Calu3 (cell line): ENCODE measurements at places on chromosomes 6 and 20. TPM values are rescaled to one million over a fixed set of nuclear protein-coding genes. Genes with fewer than 3 reads are reported as not detected.

The SAMD3 gene
- not detected in 2 replicates for total RNA-seq

GRCh38 chr6:34696189-34696738 lies 303 bp downstream of the ILRUN start:
- peak overlapping the region; percentile 92 for H3K4me3 ChIP-seq
- peak overlapping the region; percentile 71 for H3K27ac ChIP-seq
- peaks cover 29% of the 10 kb centered on the region for H3K4me1 ChIP-seq
- DNase-seq, result no peak
- H3K27me3 ChIP-seq, result no peaks in the 10 kb centered on the region
- H3K36me3 ChIP-seq, result peaks cover 39% of the 10 kb centered on the region

The SLC17A1 gene
- total RNA-seq, result not detected in 2 replicates

- no peak for DNase-seq
- H3K4me3 ChIP-seq, result no peak overlapping the region
- H3K36me3 ChIP-seq, result no peaks in the 10 kb centered on the region
- no peak overlapping the region for H3K27ac ChIP-seq
- no peaks in the 10 kb centered on the region for H3K4me1 ChIP-seq
These were observed 58.6 kb downstream of the RPS12 start for GRCh38 chr6:132872923-132873322.

- peak; percentile 41 for DNase-seq
- H3K27me3 ChIP-seq, result no peaks in the 10 kb centered on the region
- H3K4me3 ChIP-seq, result no peak overlapping the region
These were observed 121.5 kb upstream of the FOXQ1 start for GRCh38 chr6:1190366-1190765.

The FAM50B gene
- 5.8 and 7.8 TPM in 2 replicates for total RNA-seq

The ARFGAP1 gene
- total RNA-seq, result 127 and 146 TPM in 2 replicates

DNA sequence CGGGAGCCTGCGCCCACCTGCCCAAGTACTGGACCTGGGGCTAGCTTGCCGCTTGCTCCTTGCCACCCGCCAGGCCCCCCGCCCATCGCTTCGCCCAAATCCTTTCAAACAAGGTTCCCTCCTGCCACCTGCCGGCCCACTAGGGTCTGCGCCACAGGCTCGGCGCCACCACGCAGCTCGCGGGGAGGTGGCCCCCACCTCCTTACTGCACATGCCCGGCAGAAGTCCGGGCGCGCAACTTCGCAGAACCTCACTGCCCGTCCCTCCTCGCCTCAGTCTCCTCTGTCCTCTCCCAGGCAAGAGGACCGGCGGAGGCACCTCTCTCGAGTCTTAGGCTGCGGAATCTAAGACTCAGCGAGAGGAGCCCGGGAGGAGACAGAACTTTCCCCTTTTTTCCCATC lies 11.2 kb downstream of the GNAS-AS1 start:
- H3K4me1 ChIP-seq, result no peaks in the 10 kb centered on the region
- H3K27me3 ChIP-seq, result peaks cover 71% of the 10 kb centered on the region
